ENCODE measurements at places on chromosomes 2 and 18.

GRCh38 chr2:195842932-195843331 lies 185.9 kb downstream of the SLC39A10 start:
- DNase-seq: no peak

DNA sequence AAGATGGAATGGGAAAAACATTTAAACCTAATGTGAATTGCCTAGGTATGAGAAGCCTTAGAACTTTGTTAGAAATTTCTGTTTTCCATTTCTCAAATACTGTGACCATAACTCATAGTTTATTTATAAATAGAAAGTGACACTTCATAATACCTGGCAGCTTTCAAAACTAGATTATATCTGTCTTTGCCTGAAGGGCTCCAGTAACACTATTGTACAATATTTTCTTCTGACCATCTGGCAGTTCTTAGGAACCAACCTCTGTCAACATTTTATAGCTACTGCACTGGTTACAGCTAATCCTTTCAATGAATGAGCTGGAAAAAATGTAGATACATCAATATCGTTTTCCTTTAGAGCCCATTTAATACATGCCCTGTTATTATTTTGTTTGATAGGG lies 237.4 kb downstream of the CAMKMT start:
- DNase-seq: no peak

- DNase-seq: peak; percentile 83
These were observed 3.2 kb downstream of the SLC39A10 start for GRCh38 chr2:195659982-195660890.

- DNase-seq: peak; percentile 54
These were observed 41.0 kb upstream of the MGAT4A start for GRCh38 chr2:98771721-98772524.

DNA sequence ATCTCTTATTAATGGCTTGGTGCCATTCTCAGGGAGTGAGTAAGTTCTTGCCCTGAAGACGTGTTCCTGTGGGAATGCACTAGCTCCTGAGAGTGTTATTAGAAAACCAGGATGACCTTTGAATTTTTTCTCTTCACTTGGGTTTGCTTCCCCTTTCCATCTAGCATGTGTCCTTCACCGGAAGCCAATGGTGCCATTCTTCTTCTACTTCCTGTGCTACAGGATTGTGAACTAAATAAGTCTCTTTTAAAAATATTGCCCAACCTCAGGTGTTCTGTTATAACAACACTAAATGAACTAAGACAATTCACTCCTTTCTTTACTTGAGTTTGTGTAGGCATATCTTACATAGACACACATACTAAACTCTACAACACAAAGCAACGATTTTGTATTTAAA lies 447.0 kb downstream of the SOX11 start:
- DNase-seq: no peak

DNA sequence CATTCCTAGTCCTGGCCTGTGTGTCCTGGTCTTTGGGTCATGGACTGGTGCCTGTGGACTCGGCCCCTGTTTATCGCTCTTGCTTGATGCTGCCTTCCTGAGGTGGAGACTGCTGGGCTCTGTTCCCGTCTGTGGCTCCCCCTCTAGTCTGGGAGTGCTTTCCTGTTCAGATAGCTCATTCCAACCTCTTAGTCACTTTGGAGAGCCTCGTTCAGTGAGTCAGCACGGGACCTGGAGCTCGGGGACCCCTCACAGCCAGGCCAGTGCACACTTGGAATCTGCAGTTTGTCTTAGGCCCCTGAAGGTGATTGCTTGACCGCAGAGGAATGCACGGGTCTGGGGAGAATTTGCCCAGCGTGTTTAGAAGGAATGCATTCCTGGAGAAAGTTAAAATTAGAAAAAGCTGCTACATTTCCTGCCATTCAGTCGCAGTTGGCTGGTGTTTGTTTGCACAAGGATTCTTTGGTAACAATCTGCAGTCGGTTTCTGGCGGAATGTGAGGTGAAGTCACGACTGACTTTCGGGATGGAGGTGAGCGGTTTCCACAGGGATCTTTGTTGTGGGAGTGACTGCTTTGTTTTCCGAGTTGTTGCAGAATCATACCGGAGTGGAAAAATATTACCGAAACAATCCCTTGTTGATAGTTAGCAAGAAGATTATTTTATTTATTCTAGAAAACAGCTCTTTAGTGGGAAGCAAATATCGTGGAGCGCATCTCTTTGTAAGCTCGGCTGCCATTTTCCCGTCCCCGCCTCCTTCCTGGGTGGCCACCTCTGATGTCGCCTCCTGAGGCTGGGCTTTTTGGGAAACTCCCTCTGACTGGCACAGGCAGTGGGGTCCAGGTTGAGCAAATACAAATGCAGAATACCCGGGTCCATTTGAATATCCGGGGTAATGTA lies 29.6 kb downstream of the SH3BP4 start:
- no peak for DNase-seq

GRCh38 chr2:162233197-162233596 lies 10.0 kb downstream of the FAP start:
- no peak for DNase-seq

GRCh38 chr2:16149349-16150243 lies 209.2 kb downstream of the MYCN start:
- DNase-seq: no peak

DNA sequence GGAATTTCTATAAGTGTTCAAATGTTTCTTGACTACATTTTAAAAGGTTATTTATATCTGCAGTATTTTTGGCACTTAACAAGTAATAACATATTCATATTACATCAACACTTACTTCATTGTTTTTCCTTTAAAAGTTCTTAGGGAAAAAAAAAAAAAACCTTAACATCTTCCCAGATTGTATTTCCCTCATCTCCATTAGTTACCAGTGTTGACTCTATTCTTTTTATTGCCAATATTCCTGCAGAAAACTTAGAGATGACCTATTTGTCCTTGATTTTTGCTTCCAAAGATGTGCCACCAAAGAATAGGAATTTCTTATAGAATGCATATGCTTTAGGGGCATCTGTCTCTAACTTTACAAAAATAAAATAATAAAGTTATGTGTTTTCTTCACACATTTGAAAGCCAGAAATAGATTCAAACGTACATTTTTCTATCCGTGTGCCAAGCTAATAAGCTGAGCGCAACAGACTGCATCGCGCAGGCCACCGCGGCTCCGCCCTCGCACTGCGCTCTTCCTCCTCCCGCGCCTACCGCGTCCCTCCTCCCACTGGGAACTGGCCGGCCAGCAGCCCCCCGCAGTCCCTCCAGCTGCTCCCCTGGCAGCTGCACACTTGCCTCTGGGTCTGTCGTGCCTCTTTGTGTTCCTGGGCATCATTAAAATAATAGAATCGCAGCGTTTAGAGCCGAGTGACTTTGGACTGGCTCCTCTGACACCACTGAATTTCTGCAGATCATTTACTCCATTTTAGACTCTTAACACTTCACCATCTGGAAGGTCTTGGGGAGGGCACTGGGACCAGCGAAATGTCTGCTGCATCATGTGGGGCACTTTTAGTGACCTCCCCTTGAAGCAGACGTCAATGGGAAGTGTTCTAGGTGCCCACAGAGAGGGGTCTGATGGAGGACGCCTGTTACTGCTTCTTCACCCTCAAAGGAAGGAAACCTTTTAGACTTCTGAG lies 21.2 kb upstream of the NAB1 start:
- DNase-seq: no peak

DNA sequence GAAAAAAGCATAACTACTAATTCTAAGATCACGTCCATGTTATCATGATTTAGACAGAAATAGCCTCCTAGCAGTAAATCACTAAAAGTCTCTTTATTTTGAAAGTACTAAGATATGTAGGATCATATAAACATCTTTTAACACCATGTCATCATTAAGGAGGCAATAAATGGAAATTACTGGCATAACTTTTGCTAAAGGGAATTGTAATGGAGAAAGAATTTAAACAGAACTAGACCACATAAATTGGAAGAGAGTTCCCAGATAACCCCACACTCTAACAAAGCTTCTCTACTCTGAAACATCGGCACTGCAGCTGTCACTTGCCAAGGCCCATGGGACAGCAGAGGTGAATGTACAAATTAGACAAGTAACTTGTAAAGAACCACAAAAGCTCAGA lies 29.5 kb downstream of the STK39 start:
- DNase-seq: no peak

GRCh38 chr18:40258311-40258710 lies 1696.7 kb upstream of the PIK3C3 start:
- DNase-seq: no peak

DNA sequence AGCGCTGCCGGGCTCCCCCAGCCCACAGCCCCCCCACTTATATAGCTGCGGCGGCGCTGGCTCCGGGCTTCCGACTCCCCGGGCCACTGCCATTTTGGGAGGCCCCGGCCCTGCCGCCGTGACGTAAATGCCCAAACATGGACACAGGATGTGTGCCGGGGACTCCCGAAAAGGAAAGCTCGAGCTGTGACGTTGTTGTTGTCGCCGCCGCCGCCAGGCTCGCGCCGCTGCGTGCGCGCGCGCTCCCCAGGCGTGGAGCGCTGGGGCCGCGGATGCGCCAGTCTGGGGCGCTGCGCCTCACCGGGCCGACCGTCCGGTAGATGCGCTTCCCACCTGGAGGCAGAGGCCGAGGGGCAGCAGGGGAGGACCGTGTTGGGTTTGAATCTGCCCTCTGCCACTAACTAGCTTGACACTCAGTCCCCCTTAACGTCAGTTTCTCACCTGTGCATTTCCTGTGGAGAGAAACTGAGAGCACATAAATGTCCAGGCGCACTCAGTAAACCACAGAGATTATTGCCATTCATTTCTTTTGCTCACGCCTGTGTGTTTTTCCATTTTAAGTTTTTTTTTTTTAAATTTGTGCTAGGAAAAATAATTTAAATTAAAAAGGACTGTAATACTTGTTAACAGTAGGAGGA lies at the start of gene EGR4:
TSS of gene EGR4 (minus strand) at position 15 of the 638 bp plus-strand sequence. CDS start 231 bp downstream, outside the sequence.
- DNase-seq: peak; percentile 91

DNA sequence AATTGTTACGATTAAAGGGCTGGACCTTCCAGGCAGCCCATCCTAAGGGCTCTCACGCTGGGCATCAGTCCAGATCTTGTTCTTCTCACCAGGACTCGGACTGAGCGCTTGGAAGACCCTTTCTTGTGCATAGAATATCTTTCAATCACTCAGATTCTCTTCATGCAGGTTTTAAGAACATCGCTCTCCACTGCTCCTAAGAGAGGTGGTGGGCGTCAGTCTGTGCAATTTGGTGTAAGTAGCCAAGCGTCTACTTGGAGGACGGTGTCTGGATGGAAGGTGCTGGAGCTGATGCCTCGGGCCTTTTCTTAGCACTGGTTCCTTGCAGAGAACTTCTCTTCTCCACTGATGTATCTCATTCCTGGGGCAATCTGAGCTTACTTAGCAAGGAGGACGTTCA lies 68.7 kb downstream of the ASB1 start:
- no peak for DNase-seq

DNA sequence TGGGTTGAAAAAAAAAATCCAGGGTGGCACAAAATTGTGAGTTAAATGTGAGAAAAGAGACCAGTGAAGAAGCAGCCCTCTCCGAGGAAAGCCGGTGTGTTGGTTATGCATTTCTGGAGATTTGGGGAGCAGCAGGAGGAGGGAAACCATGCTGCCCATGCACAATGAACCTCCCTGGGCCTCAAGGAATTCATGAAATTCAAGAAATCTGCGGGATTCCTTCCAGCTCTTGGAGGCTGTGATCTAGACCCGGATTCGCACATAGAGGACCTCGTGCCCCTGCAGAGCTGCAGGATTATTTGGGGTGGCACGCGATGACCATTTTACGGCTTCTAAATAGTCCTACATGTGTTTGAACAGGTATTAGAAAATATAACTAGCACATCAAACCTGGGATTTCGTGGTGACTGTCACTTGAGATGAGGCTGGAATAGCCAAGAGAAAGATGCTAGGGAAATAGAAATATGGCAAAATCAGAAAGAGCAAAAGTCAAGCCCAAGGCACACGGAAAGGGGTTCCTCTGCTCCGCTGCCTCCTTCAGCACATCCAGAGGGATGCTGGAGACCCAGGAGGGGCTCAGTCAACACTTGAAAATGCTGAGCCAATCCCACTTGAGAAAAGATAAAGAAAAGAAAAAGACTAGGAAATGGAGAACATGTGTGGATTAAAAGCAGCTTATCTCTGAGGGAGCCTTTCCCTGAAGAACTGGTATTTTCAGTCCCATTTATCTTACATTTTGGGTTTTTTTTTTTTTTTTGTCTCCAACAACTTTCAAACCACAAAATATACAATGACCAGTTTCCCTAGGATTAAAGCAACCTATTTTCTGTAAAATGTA lies 22.0 kb downstream of the KCTD1 start:
- no peak for DNase-seq

- DNase-seq: no peak
These were observed 66.5 kb downstream of the RHBDD1 start for GRCh38 chr2:226902041-226902966.

- no peak for DNase-seq
These were observed 22.0 kb downstream of the TNFRSF11A start for GRCh38 chr18:62347089-62347506.

DNA sequence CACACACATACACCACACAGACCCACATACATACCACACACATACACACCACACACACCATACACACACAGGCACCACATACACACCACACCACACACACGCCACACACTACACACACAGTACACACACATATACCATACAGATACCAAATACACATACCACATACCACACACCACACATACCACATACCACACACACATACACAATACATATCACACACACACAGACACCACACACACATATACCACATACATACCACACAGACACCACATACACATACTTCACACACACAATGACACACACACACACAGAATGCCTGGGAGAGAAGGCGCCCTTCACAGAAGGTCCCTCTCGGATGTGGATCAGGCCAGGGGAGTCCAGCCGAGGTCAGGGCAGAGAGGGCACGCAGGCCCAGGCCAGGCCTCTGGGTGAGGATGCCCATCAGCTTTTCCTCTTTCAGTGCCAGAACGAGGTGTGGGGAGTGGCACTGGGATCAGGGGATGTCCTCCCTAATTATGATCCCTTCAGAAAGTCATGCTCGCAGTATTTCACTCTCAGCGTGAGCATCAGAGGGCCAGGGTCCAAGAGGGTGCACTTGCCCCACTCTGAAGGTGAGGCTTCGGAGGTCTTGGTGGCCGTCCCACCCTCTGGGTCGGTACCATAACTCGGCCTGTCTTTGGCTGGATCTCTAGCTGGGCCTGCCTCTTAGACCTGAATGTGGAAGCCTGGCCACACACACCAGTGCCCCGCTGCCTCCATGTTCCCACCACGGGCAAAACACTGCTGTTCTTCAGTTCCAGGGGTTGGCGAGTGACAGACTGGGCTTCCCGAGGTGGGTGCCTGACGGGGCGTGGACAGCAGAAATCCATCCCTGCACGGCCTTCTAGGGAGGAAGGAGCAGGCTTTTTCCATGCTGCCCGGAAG lies 70.6 kb upstream of the ODC1 start:
- no peak for DNase-seq

- no peak for DNase-seq
These were observed 12.3 kb downstream of the NTSR2 start for GRCh38 chr2:11657646-11658045.

GRCh38 chr2:238900511-238900910 lies 52.6 kb downstream of the TWIST2 start:
- DNase-seq: no peak

DNA sequence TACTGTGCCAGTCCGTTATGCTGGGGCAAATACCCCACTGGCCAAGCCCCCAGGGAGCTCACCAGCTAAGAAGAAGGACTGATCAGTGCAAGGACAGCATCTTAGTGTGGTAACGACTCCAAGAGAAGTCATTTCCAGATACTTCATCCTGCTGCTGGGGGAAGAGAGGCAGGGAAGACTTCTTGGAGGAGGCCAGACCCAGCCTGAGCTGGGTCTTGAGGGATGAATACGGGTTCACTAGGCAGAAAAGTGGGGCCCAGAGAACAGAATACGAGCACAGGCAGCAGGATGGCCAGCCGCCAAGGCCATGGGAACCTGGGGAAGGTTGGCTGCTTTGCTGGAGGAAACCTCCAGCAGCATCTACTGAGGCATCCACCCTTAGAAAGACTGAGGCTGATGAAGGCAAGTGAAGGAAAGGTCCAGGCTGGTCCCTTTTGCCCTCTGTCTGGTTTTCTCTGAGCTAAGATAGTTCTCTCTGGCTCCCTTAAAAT lies 84.1 kb downstream of the GLI2 start:
- DNase-seq: no peak

Data from B cell (primary cell).